ENCODE measurements at places on chromosomes 6 and 20. TPM values are rescaled to one million over a fixed set of nuclear protein-coding genes. Genes with fewer than 3 reads are reported as not detected.
A peak's percentile ranks its signal among the peaks of the same experiment; 100 is the strongest.

Gene REM1
- polyA plus RNA-seq: 0.44 TPM

Gene SCRT2
- 0.06 TPM for polyA plus RNA-seq

Gene RNF39
- polyA plus RNA-seq: 1.8 TPM

Gene LY6G5C
- polyA plus RNA-seq: 3.6 TPM

Gene HSD17B8
- 31.2 TPM for polyA plus RNA-seq

Gene OPN5
- polyA plus RNA-seq: 0.51 TPM

GRCh38 chr6:140236732-140237131 lies 862.3 kb upstream of the CITED2 start:
- DNase-seq: peak; percentile 41

- no peak for DNase-seq
These were observed 165.1 kb downstream of the LMBRD1 start for GRCh38 chr6:69631552-69632346.

GRCh38 chr6:169591616-169592015 lies 110.2 kb downstream of the WDR27 start:
- no peak for DNase-seq

- no peak for DNase-seq
These were observed 122.0 kb upstream of the HDAC2 start for GRCh38 chr6:114092943-114093342.

DNA sequence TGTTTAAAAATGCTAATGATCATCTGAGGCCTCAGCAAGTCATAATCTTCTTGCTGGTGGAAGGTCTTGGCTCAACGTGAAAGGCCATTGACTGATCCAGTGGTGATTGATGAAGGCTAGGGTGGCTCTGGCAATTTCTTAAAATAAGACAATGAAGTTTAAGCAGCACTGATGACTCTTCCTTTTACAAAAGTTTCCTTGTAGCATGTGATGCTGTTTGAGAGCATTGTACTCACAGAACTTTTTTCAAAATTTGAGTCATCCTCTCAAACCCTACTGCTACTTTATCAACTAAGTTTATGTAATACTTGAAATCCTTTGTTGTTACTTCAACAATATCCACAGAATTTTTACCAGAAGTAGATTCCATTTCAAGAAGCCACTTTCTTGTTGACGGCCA lies 382.3 kb downstream of the ESR1 start:
- no peak for DNase-seq

GRCh38 chr6:152984513-152984872 lies 1.7 kb upstream of the FBXO5 start:
- DNase-seq: no peak

- DNase-seq: no peak
These were observed 185.1 kb upstream of the SULF2 start for GRCh38 chr20:47970282-47970903.

All from renal pelvis (tissue), 12 donors.